Activated T-cell treated with anti-CD3 and anti-CD28 coated beads, Interleukin-2, amount 50 U/mL, for 72 hours (primary cell): ENCODE measurements at places on chromosomes 7 and 10.

DNA sequence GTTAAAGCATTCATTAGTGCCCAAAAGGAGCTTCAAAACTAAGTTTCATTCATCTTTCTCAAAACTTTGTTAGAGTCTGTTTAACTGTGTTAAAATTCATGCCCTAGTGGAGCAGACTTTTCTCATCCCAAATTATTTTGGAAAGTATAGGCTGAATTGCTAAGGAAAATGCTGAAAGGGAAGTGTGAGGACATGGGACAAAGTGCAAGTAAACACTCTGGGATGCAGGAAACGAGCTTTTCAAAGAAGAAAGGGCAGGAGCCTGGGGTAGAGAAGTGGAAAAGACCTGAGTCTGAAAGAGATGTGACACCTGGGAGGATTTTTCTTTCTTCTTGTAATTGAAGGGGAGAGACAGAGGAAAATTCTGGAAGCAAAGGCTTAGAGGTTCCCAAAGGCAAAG lies 93.1 kb upstream of the ANKRD1 start:
- no peak for DNase-seq

- peak; percentile 83 for DNase-seq
Measured at GRCh38 chr7:131109759-131110296, 217.8 kb upstream of the MKLN1 start.

DNA sequence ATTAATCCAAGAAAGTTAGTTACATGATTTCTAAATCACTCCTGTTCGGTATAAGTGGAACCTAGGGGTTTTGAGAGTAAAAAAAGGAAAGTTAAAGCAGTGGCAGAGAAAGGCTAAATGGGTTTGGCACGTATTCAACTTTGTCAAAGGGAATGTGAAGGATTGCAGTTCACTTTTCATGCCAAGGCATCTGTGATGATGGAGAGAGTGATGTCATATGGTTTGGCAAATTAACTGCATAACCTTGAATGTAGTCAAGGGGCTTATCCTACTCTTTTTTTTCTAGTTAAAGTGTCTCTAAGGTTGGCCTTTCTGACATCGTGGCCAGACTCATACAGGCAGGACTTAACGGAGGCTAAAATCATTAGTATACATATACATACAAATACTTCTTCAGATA lies 277.8 kb downstream of the EXOC4 start:
- no peak for DNase-seq

DNA sequence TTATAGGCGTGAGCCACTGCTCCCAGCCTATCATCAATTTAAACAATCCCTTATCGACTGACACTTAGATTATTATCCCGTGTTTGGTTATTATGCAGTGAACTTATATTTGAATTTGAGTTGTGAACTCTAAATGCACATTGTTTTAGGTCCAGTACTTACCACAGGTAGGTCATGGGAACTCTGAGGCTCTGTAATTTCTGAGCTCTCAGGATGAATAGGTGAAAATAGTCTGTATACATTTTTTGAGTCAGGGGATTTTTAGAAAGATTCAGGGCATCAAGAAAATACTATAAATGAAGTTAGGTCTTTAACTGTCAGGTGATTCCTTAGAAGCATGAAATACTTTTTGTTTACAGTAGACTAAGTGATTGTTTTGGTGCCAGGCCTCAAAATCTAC lies 8.8 kb downstream of the CCDC136 start:
- DNase-seq = no peak

DNA sequence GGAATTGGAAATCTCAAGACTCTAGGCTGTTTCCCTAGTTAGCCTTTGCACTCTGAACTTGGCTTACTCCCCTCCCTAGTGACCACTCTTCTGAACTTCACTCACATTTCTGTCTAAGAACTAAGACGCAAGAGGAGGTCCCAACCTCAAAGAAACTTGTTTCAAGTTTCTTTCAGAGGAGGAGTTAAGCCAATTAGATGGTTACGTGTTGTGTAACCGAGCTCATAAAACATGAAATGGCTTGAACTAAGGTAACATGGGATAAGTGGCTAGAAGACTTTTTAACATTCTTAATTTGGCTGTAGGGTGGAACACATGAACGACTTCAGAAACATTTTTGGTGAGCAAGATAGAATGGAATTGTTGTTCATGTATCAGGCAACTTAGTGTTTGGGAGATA lies 39.5 kb upstream of the SEC61G start:
- no peak for DNase-seq

DNA sequence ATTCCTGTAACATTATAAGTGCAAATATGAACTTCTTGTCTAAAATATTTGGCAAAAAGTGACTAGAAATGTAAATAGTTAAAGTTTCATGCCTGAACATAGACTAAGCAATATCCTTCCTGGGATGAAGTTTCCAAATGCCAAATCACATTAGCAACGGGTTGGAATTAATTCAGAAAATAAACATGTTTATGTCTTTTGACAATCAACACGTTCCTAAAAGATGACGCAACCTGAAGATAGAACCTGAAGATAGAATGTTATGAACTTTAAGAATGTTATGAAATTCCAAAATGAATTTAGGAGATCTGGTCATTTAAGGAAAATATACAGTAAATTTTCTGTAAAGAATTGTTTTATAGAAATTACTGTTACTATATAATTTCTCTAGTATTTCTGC lies 9.2 kb downstream of the LAMB4 start:
- DNase-seq = no peak
